ENCODE measurements at places on chromosomes 12 and 14.

- no peak for DNase-seq
Measured at GRCh38 chr12:87960566-87960965, 68.6 kb downstream of the C12orf50 start.

- DNase-seq, result no peak
Measured at GRCh38 chr12:24404086-24404815, 454.8 kb upstream of the SOX5 start.

DNA sequence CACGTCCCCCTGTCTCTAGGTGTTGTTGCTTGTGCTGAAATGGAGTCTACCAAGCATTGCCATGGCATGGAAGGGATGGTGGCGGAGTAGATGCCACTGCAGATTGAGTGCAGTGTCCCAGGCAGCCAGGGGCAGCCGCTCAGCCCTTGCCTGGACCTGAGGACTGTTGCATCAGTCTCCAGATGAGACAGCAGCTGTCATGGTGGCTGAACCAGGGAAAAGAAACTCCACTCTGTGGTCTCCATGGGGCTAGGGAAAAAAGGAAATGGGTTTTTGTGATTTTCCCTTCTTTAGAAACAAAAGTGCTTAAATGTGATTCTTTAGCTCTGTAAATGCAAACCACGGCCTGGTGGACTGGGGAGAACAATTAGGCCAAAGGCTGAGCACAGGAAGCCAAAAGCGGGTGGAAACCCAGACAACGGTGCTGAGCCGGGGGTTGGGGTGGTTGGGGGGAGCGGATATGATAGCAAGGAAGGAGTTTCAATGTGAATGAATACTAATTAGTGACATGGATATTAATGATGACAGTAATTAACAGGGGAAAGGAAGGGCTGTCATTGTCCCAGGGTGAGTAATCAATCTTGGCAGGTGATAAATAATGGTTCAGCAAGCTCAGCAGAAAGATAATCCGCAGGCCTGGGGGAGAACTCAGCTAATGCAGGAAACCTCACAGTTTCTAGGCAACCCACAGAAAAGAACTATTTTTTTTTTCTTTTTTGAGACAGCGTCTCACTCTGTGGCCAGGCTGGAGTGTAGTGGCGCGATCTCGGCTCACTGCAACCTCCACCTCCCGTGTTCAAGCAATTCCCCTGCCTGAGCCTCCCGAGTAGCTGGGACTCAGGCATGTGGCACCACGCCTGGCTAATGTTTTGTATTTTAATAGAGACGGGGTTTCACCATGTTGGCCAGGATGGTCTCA lies 442.6 kb downstream of the DPF3 start:
- peak; percentile 84 for DNase-seq

- no peak for DNase-seq
Measured at GRCh38 chr14:31038521-31039166, 12.5 kb upstream of the STRN3 start.

DNA sequence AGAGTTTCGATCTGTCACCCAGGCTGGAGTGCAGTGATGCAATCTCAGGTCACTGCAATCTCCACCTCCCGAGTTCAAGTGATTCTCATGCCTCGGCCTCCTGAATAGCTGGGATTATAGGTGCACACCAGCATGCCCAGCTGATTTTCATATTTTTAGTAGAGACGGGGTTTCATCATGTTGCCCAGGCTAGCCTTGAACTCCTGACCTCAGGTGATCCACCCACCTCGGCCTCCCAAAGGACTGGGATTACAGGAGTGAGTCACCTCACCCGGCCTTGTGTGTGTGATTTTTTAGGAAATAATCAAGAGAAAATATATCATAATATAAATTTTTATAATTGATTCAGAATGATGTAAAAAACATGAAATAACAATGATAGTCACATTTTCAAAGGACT lies 1231.4 kb downstream of the GALC start:
- DNase-seq, result no peak

Data from activated CD4-positive, alpha-beta T cell treated with anti-CD3 and anti-CD28 coated beads, Interleukin-2, amount 10 ng/mL, durations not matched to agents 24 days and 14 days (primary cell).